D721Med (cell line): ENCODE measurements at places on chromosomes 3 and 15.

GRCh38 chr15:60912984-60913697 lies 316.0 kb downstream of the RORA start:
- no peak for DNase-seq

DNA sequence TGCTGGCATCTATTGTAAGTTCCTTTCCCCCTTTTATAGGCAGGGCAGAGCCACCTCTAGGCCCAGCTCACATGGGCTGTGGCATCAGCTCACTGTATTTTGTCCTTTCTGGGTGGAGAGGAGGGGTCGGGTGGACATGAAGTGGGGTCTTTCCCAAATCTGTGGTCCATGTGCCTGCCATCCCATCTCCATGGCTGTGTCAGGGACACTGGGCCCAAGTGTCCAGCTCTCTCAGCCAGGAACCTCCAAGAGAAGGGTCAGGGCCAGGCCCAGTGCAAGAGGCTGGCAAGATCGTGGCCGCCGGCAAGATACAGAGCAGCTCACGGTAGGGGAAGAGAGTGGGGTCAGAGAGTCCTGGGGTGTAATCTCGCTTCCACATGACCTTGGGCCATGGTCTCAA lies 85.3 kb downstream of the PCSK6 start:
- no peak for DNase-seq

DNA sequence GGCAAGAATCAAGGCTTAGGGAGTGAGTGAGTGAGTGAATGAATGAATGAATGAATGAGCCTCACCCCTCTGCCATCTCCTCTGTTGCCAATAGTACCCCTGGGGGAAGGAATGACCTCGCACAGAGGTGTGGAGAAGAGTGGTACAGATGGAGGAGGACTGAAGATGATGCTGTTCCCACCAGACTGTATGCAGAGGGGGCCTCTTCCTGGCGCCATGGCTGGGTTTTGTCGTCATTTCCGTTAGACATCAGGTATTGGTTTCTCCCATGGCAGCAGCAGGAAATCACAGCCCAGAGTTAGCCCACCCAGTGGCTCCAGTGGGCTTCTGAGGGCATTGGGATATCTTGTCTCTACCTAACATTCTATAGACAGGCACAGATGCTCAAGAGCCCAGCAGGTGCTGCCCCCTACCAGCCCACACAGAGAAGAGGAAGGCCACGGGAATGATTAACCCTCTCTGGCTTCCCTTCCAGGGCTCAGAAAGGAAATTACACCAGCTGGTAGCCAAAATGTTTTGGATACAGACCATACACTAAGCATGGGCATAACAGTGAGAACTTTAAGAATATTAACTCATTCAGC lies 109.8 kb upstream of the SLC6A11 start:
- no peak for DNase-seq

GRCh38 chr15:35583863-35584528 lies 38.0 kb upstream of the DPH6 start:
- no peak for DNase-seq

DNA sequence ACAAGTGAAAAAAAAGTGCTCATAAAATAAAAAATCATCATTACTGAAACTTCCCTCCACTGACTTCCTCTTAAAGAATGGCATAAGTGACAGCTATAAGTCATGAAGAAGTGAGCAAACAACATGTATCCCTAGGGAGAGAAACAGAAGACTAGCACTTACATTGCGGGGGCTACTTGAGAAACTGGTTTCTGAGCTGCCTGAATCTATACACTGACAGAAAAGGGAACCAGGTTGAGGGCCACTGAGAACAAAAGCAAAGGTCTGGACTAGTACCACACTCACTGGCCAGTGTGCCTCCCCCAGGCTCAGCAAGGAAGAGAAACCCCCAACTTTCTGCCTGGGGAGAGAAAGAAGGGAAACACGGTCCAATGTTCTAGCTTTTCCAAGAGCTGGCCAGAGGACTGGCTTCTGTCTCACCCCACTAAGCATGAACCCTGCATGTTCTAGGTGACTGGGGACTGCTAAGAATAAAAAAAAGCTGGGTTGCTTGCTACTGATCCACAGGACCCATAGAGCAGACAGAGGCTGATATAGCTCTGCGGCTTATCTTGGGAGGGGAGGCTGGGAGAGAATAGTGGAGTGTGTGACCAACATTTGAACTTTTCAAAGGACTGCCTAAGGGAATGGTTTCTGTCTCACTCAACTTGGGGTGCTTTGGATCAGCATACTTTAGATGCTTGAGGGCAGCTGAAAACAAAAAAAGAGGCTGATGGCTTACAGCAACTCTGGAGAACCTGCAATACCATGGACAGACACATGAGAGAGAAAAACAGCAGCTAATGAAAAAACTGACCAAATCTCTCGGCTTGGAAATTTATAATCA lies 8.1 kb downstream of the RAD18 start:
- DNase-seq: no peak

- no peak for DNase-seq
Observed at GRCh38 chr3:71075494-71075893, 508.0 kb downstream of the FOXP1 start.

DNA sequence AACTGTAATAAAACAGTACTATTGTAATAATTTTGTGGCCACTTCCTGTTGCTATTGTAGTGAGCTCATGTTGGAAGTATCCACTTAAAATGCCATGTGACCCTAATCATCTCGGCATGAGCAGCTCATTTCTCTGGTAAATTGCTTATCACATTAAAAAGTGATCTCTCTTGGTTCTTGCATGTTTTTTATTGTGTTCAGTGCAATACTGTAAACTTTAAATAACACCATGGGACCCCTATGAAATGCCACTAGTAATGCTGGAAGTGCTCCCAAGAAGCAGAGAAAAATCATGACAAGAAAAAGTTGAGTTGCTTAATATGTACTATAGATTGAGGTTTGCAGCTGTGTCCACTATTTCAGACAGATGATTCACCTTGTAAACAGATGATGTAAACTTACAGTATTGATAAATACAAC lies 45.6 kb downstream of the NMD3 start:
- DNase-seq: no peak

DNA sequence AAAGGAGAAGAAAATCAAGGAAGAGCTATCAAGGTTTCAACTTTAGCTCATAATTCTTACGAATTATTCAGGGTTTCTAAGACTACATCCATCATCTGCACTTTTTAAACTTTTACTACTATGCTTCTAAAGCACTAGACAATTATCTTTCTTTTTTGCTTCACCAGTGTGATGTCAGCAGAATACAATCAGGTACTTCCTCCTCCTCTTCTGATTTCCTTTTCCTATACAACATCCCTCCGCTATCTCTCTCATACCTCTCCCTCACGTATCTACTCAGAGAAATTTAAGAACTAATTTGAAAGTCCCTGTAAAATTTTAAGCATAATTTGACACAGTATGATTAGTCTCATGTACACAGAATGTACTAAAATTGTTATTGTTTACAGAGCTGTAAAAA lies 47.3 kb upstream of the USP50 start:
- no peak for DNase-seq

DNA sequence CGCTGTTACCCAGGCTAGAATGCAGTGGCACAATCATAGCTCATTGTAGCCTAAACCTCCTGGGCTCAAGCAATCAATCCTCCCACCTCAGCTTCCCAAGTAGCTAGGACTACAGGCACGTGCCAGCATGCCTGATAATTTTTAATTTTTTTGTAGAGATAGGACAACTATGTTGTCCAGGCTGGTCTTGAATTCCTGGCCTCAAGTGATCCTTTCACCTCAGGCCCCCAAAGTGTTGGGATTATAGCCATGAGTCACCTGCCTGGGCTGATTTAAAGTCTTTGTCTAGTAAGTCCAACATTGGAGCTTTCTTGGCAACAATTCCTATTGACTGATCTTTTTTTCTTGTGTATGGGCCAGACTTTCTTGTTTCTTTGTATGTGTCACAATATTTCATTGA lies 28.1 kb downstream of the SPINK8 start:
- DNase-seq: no peak

GRCh38 chr3:72679540-72680198 lies 168.6 kb downstream of the SHQ1 start:
- DNase-seq: no peak

DNA sequence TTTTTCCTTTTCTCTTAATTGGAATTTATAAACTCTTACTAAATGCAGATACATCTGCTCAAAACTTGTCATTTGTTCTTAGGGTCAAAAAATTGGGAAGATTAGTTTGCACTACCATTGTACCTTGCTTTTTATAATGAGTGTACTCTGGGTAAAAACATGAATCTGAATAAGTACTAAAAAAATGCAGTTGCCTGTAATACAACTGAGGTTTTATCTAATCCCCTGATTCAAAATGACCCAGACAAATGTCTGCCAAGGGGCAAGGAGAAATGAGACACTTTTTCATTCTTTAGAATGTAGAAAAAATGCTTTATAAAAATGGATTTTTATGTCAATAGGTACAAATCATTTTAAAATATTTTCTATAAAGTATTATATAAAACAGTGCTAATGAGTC lies 42.4 kb downstream of the RASA2 start:
- no peak for DNase-seq

GRCh38 chr15:66111363-66111762 lies 142.2 kb downstream of the MEGF11 start:
- DNase-seq: no peak

- no peak for DNase-seq
Observed at GRCh38 chr3:31341130-31341529, 191.6 kb upstream of the STT3B start.

DNA sequence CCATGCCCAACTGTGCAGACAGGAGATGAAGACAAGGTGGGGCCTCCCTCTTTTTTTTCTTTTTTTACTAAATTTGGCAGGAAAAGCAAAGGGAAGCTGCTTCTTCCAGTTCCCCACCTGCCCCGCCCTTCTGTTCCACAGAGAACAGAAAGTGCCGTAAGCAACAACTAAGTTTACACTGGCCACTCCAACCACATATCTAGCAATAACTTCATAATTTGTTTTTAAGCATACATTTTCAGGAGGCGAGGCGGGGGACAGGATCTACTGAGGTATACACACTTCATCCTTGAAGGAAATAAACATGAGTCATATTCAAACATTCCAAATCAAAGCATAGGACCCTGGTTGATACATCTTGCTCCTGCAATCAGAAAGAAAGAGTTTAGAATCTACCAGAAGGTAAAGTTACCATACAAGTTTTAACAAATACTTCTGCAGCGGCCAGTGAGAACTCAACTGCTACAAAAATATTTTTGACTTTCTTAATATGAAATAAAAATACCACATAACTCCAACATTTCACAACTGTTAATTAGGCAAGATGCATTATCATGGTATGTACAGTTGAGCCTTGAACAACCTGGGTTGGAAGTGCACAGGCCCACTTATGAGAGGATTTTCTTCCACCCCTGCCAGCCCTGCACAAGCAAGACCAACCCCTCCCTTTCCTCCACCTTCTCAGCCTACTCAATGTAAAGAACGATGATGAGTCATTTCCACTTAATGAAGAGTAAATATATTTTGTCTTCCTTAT lies 50.7 kb downstream of the FOXP1 start:
- no peak for DNase-seq

GRCh38 chr3:78858910-78859309 lies 908.9 kb downstream of the ROBO1 start:
- no peak for DNase-seq
